ENCODE measurements at places on chromosomes 4 and X. TPM values are rescaled to one million over a fixed set of nuclear protein-coding genes. Genes with fewer than 3 reads are reported as not detected.

DNA sequence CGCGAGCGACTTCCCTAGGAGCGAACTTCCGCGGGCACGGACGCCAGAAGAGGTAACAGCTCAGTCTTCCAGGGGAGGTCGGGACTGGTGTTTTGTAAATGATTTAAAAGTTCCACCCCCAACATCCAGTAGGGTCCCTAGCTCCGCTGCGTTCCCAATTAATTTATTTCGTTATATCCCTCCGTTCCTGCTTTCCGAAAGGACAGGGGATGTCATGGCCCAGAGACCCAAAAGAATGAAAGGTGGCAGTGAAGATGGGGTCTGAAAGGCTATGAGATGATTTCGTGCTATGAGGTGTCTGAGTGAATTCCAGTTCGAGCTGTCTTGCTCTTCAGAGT, 373 bp upstream of the SMIM43 start:
- no peak for DNase-seq
- peak overlapping the region; percentile 82 for H3K4me3 ChIP-seq
- peaks cover 41% of the 10 kb centered on the region for H3K27me3 ChIP-seq
- no peaks in the 10 kb centered on the region for H3K36me3 ChIP-seq
- peaks cover 9% of the 10 kb centered on the region for H3K4me1 ChIP-seq

GRCh38 chr4:24472514-24473308, 111.6 kb downstream of the DHX15 start:
- H3K4me1 ChIP-seq = peaks cover 34% of the 10 kb centered on the region
- peak; percentile 96 for DNase-seq
- peak overlapping the region; percentile 91 for H3K4me3 ChIP-seq
- H3K36me3 ChIP-seq = no peaks in the 10 kb centered on the region
- H3K27ac ChIP-seq = peak overlapping the region; percentile 74
- peaks cover 10% of the 10 kb centered on the region for H3K27me3 ChIP-seq

DNA sequence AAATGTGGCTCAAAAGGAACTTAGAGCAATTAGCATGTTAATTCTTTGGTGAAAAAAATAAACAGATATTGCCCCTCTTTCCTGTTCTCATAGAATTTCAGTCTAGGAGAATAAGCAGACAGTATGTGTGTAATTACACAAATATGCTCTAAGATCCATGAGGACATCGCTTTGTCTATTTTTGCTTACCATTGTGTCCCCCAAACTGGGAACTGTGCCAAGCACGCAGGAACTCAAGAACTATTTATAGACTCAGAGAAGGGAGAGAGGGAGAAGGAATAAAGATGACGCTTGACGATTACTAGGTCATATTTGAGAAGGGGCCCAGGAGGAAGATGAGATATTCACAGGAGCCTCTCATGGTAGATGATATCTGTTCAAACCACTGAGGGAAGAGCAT, 692.6 kb downstream of the RAB28 start:
- no peak overlapping the region for H3K4me3 ChIP-seq
- no peak for DNase-seq
- no peaks in the 10 kb centered on the region for H3K27me3 ChIP-seq
- no peak overlapping the region for H3K27ac ChIP-seq
- H3K36me3 ChIP-seq = no peaks in the 10 kb centered on the region
- peaks cover 8% of the 10 kb centered on the region for H3K4me1 ChIP-seq

DNA sequence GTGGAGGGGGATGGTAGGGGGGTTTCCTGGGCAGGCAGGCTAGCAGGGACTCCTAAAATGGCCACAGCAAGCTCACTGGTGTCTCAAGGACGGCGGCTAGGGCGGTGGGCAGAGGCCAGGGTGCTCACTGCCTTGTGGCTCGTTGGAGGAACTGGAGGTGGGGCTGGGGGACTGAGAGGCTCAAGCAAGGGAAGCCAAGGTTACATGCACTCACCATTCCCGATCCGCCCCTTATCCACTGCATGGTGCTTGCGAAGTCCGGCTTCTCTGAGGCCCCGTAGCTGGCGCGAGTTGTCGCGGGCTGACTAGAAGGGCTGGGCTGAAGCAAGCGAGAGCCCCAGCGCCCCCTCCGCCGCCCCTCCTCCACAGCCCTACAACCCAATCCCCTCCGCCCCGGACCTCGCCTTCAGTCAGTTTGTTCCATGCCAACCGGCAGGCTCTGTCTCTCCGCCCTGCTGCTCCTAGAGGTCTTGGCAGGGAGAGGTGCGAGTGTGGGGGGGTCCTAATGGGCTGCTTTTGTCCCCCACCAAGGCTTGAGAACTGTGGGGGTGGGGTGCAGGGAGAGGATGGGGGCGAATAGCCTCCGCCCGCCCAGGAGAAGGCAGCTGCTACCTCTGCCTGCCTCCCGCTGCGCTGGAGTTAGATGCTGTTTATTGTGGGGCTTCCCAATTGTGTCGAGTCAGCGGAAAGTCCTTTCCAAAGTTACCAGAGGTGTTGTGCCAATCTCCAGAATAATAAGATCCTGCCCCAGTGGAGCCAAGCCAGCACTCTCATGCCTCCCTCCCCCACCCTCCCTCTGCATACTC, at the start of gene ARHGEF9:
Gene ARHGEF9 (minus strand): TSS at position 313 of the 806 bp plus-strand sequence. CDS start 69 bp downstream, at position 244.
- H3K27ac ChIP-seq = peak within 1 kb of the TSS; percentile 68
- peak; percentile 77 for DNase-seq
- no peaks in the 10 kb centered on the region for H3K36me3 ChIP-seq
- H3K4me1 ChIP-seq = peaks cover 10% of the 10 kb centered on the region
- no peaks in the 10 kb centered on the region for H3K27me3 ChIP-seq
- H3K4me3 ChIP-seq = peak within 1 kb of the TSS; percentile 70

- no peak overlapping the region for H3K4me3 ChIP-seq
- no peak for DNase-seq
- H3K27me3 ChIP-seq = no peaks in the 10 kb centered on the region
Measured at GRCh38 chrX:103726477-103726876, 15.8 kb downstream of the TMEM31 start.

GRCh38 chr4:93066749-93067148, 761.8 kb upstream of the ATOH1 start:
- no peaks in the 10 kb centered on the region for H3K36me3 ChIP-seq
- H3K4me1 ChIP-seq = no peaks in the 10 kb centered on the region
- no peak overlapping the region for H3K4me3 ChIP-seq
- DNase-seq = no peak
- peaks cover 10% of the 10 kb centered on the region for H3K27me3 ChIP-seq

DNA sequence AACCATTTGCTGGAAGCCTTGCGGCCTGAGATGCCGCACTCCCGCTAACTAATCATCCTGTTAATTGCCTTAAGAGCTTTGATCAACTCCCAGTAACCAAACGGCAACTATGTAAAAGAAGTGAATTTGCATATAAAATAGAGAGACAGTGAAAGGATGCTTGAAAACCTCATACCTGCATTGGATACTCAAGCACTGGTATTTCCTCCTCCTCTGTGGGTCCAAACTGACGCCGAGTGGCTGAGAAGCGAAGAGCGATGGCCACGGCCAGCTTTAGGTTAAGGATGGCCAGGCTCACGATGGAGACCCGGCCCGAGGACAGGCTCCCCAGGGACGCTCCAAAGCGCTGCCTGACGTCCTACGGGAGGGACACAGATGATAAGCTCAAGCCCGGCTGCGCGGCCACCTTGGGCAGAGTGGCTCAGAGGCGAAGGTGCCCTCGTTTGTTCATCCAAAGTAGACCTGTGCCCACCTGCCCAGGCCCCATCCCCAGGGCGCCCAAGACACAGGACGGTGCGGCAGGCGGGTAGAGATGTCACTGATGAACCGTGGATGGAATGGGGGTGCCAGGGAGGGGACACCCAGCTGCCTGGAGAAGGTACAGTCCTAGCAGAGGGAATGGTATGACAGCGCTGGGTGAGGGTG, 43.6 kb downstream of the ACOX3 start:
- no peak overlapping the region for H3K4me3 ChIP-seq
- H3K36me3 ChIP-seq = peaks cover 27% of the 10 kb centered on the region
- peaks cover 30% of the 10 kb centered on the region for H3K4me1 ChIP-seq
- no peaks in the 10 kb centered on the region for H3K27me3 ChIP-seq

DNA sequence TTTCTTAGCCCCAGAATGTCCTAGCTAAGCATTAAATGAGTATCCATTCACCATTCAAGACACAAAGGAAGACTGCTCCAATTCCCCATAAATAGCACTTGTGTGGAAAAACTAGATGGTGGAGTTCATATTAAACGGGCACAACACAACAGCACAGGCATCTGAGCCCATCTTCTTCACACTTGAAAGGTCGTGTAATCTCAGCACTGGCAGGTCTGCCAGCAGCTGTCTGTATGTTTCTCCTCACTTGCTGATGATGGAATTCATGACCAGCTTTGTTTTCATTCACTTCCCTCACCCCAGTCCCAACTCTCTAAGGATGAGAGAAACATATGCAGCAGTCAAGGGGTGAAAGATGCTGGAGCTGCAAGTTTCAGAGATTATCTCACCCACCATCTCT, 148.7 kb downstream of the AFAP1 start:
- no peak overlapping the region for H3K4me3 ChIP-seq
- DNase-seq = no peak
- peak overlapping the region; percentile 57 for H3K27ac ChIP-seq
- H3K27me3 ChIP-seq = no peaks in the 10 kb centered on the region
- H3K36me3 ChIP-seq = peaks cover 16% of the 10 kb centered on the region
- H3K4me1 ChIP-seq = peaks cover 52% of the 10 kb centered on the region

DNA sequence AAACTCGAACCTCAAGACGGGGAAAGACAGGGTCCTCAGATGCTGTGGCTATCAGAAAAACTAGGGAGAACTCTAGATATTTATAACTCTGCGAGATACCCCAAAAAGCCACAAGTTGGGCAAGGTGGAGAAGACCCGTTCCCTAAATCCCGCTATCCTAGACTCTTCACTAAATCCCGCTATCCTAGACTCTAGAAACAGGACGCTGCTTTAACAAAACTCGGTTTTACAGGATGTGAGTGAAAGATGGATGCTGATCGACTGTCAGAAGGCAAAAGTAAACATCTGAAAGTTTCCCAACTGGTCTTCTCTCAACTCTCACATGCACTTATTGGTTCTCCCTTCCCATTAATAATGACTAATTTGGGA, 270 bp downstream of the DNAAF6 start:
- H3K27ac ChIP-seq = no peak overlapping the region
- H3K36me3 ChIP-seq = no peaks in the 10 kb centered on the region
- DNase-seq = no peak
- H3K27me3 ChIP-seq = peaks cover 7% of the 10 kb centered on the region
- peaks cover 10% of the 10 kb centered on the region for H3K4me1 ChIP-seq

DNA sequence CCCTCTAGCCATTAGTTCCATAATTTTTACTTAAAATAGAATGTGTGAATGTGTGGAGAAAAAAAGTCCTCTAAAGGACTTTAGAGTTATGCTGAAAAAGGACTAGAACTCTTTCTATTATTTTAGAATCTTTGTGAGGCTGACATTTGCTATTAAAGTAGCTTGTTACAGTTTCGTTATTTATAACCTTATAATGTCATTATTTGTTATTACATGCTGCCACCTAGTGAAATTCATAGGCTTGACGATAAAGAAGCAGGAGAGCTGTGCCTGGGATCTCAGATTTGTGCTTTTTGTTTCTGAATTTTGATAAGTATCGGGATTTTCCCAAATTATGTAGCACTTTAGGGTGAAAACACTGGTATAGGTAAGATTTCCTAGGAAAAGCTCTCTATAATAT, 38.5 kb upstream of the TAPT1 start:
- peaks cover 3% of the 10 kb centered on the region for H3K36me3 ChIP-seq
- no peak overlapping the region for H3K27ac ChIP-seq
- H3K4me1 ChIP-seq = peaks cover 9% of the 10 kb centered on the region
- DNase-seq = no peak
- no peak overlapping the region for H3K4me3 ChIP-seq

- no peak for DNase-seq
- H3K27me3 ChIP-seq = no peaks in the 10 kb centered on the region
- peaks cover 3% of the 10 kb centered on the region for H3K36me3 ChIP-seq
- H3K4me3 ChIP-seq = no peak overlapping the region
Measured at GRCh38 chr4:98326168-98326567, 65.0 kb downstream of the RAP1GDS1 start.

GRCh38 chr4:69092190-69092589, 4.1 kb upstream of the UGT2B7 start:
- no peak overlapping the region for H3K4me3 ChIP-seq
- H3K27me3 ChIP-seq = no peaks in the 10 kb centered on the region
- no peaks in the 10 kb centered on the region for H3K36me3 ChIP-seq

DNA sequence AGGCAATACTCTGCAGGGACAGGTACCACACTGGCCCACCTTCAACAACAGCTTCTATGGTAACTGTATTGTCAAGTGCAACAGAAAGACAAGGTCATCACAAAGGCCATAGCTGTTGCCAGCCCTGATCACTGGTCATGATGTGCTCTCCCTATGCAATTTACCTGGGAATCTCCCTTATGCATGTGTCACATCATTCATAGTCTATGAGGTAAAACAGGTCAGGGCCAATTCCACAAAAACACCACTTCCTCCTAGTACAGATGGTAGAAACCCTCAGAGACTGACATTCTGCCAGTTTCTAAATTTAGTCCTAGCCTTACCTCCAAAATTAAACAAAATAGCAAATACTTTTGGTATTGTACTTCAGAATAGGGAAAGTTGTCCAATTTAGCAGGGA, 132.8 kb downstream of the MGST2 start:
- no peaks in the 10 kb centered on the region for H3K36me3 ChIP-seq
- H3K4me1 ChIP-seq = peaks cover 10% of the 10 kb centered on the region
- no peak overlapping the region for H3K4me3 ChIP-seq
- no peaks in the 10 kb centered on the region for H3K27me3 ChIP-seq
- DNase-seq = no peak
- no peak overlapping the region for H3K27ac ChIP-seq

The HPSE gene
- total RNA-seq = 0.38 TPM

The NUDT10 gene
- total RNA-seq = 1.7 TPM

The NLRP2B gene
- not detected for total RNA-seq

The NPY5R gene
- total RNA-seq = not detected

The HADH gene
- 21.6 TPM for total RNA-seq

The PCYT1B gene
- total RNA-seq = 3.1 TPM

The RPS6KA6 gene
- total RNA-seq = 2.7 TPM

All from chondrocyte (in vitro differentiated cells).